ENCODE measurements at places on chromosomes 5 and 9.
A peak's percentile ranks its signal among the peaks of the same experiment; 100 is the strongest.

DNA sequence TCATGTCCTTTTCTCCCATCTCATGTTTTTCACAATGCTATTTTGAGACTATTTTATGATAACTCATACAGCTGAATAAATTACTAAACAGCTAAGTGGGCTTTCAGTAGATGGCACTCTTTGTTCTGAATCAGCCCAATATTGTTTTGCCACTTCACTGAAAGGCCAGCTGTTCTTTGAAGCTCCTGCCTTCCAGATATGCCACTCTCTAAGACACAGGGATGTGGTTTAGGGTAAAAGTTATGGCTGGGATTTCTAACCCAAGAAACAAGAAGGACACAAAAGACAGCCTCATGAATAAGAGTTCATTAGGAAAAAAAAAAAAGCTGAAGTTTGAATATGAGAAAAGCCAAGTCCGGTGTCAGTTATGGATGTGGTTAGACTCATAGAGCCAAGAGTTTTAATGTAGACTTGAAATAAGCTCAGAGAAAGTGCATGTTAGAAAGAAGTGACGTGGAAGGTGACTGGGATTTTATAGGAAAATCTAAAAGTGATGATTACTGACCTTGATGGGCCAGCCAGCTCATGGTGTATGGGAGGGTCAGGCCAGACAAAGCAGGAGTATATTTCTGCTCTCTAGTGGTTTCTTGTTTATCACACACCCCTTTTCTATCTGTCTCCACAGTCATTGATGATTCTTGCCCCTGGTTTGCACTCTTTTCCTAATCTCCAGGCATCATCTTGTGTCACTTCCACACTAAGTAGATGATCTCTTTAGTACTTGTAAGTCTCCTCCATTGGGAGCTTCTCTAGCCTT, 488.5 kb downstream of the NR2F1-AS1 start:
- no peak for DNase-seq

- no peak for DNase-seq
Measured at GRCh38 chr9:38656896-38657295, 36.5 kb upstream of the ANKRD18A start.

DNA sequence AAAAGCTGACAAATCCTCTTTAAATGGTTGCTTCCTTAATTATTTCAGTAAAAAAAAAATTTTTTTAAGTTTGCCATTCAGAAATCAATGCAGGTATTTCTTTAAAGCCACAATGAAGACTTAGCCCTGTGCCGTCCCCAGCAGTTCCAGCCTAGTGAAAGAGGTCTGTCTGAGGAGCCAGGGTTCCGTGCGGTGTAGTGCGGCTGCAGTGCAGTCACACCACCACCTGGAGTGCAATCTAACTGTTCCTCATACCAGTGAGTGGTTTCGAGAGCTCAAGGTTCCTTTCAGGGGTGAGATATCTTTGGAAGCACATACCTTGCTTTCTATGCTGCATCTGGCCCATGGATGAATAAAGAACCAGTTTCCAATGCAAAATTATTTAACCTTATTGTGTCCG, 87.5 kb downstream of the FANCC start:
- DNase-seq, result no peak

DNA sequence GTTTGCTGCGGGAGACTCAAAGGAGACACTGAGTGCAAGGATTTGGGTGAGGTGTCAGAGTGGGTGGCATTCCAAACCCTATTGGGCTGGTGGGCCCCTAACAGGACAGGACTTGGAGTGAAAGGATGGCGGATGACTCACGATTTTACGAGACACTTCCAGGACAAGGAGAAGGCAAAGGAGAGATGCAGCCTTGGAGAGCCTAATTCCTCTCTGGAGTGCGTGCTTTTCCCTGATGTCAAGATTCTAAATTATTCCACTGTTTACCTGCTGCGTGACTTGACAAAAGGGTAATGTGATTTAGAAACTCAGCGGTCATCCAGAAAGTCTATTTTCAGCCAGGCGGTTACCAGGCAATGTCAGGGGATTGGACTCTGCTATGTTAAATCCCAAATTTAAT, 41.6 kb upstream of the CD180 start:
- no peak for DNase-seq

- no peak for DNase-seq
Measured at GRCh38 chr9:2639786-2640185, 18.2 kb downstream of the VLDLR start.

DNA sequence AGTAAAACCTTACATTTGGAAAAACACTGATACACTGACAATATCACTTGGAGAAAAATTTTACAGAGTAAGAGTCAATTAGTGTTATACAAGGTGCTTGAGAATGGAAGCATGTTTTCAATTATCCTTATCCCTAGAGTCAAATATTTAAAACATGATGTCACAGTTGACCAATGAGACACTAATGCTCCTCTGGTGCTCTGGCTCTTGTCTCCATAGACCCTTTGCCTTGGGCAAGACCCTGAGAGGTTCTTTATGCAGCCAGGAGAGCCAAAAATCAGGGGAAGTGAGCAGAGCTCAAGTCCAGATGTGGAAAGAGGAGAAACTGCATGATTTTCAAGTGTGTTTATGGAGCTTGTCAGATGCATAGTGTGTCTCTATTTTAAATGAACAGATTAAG, 153.9 kb downstream of the MARCHF11 start:
- no peak for DNase-seq

DNA sequence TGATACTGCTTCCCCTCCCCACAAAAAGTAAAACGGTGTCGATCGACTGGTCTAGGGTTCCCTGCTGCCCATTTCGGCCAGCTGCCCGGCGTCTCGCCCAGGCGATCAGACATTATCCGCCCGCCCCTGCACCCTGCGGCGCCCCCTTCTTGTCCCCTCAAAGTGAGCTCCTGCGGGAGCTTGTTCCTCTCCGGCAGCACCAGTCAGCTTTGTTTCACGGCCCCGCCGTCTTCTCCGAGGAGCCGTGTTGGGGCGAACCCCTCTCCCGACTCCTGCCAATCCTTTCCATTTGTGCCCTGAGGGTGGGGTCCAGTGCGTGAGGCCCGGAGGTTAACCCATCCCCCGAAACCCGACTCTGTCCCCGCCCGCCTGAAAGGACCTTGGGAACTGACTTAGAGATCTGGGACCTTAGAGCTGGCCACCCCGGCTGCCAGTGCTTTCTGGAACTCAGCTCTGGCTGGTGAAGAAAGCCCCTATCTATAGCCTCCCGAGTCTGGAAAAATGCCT, 518 bp downstream of the UBE2B start:
- peak; percentile 15 for DNase-seq

DNA sequence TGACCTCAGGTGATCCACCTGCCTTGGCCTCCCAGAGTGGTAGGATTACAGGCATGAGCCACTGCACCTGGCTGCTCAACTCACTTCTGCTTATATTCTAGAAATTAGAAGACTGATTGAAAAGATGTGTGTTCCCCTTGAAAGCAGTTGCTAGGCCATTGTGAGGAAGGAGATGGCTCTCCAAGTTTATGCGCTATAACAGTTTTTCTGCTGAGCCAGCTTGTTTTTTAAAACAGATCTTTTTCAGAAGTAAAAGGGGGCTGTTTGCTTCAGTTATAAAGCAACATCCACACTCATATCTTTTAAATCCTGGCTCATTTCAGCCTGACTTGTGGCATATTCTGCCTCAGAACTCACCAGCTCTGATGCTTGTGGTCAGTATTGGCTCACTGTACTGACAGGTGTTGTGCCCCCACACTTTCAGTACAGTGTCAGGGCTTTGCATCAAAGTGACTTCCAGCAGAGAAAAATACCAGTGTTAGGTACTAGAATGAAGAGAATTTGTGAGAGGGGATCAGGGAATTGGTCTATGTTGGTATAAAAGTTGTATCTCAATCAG, 49.4 kb downstream of the NUP214 start:
- no peak for DNase-seq

DNA sequence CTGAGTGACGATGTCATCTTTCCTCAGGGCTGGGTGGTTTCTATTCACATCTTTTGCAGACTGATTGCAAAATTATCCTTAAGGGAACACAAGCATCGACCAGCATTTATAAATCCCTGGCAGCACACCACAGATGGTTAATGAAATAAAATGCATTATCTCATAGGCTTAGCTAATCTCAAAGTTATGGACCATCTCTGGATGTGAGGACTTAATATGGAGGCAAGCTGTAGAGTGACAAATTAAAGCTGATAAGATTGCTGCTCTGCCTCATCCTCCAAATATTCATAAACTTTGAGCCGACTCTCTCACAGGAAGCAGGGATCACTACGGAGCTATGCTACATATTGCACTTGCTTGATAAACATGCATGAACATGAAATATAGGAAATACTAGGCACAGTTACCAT, 663.2 kb upstream of the RGMB start:
- DNase-seq, result no peak

GRCh38 chr5:135710045-135710675, 124.3 kb upstream of the SLC25A48 start:
- DNase-seq, result no peak

- no peak for DNase-seq
Measured at GRCh38 chr9:5835808-5836207, 2.9 kb upstream of the ERMP1 start.

DNA sequence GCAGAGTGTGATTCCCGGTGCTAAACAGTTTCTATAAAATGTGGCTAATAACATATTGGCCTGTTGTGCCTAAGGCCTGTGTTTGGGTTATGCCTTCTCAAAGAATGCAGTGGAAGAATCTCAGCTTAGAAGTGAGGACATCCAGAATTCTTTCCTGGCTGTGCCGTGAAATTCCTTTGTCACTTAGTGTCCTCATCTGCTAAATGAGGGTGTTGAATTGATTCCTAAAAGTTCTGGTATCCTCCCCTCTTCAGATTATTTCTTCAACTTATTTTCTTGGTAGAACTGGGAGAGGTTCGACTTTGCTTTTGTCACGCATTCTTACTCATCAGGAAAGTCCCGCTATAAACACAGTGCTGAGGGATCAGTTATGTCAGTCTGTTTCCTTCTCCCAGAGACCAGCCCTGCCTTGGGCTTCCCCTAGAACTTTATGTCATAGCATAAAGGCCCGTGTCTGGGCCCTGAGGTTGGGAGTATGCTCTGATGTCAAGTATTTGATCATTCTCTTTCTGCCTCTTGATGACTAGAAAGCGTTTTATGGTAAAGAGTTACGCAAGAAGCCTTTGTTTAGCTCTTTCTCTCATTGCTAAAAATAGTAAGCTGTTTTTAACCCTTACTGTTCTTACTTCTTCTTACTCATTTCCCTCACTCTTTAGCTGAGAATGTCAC, 29.5 kb downstream of the MTAP start:
- no peak for DNase-seq
